ENCODE measurements at places on chromosomes 3 and 15. TPM values are rescaled to one million over a fixed set of nuclear protein-coding genes. Genes with fewer than 3 reads are reported as not detected.
A peak's percentile ranks its signal among the peaks of the same experiment; 100 is the strongest.

The AGTR1 gene
- 0.24 TPM for total RNA-seq

- ATAC-seq, result peak; percentile 78
These were observed 2.3 kb upstream of the DNAH1 start for GRCh38 chr3:52313774-52314188.

DNA sequence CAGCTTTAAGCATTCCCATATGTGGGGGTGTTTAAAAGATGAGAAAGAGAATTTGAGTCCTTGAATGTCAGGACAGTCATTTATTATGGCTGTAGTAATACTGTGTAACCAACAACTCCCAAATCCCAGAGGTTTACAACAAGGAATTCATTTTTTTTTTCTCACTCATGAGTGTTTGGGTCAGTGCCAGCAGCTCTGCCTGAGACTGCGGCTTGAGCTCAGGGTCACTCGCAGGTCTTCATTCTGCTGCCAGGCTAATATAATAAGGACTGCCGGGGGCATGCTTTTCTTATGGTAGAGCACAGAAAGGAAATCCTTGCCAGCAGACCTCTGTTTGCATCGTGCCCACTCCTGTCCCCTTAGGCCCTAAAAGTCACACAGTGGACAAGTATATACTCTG is 277.9 kb upstream of the LMCD1 start:
- ATAC-seq, result no peak

DNA sequence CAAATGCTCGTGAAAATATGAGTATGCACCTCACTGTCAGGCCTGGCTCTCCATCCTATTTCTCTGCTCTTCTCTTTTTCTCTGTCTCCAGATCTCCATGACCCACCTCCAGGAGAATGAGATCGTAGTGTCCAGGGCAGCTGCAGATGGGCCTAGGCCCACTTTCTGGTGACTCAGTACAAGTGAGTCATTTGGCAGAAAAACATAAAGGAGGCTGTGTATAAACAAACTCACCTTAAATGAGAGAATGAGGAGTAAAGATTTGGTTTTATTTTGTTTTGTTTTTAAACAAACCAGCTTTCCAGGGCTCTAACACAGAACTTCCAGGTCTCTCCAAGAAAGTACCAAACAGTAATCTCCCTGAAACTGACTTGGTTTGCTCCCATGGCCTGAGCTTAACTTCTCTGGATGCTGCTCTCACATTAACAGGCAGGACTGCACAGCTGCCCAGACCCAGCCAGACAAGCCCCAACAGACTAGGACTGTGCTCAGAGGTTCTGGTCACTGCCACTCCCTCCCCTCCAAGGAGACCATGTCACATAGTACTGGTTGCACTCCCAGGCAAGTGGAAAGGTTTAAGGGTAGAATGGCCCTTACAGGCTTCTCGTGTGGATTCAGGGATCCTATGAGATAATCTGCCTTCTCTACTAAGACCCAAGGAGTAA is 1.5 kb upstream of the HEG1 start:
- ATAC-seq, result peak; percentile 23

- no peak for ATAC-seq
These were observed 421.4 kb downstream of the MECOM start for GRCh38 chr3:169241991-169242707.

GRCh38 chr3:135240426-135240825 is 445.4 kb downstream of the EPHB1 start:
- no peak for ATAC-seq

DNA sequence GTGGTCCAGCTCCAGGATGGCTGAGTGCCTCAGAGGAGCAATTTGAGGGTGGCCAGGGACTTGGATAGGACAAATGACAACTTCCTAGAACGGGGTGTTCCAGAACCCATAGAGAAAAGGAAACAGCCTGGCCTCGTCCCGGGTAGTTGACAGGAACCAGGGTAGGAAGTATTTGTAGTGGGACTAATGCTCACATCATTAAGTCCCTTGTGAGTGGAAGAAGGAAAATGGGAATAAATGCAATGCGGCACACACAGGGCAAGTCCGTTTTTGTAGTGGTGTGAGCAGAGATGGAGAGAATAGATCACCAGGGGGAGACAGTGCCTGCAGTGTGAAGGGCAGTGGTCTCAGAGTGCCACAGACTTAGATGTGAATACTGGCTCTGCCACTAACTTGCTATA is 19.6 kb downstream of the TIMP4 start:
- ATAC-seq, result peak; percentile 44

DNA sequence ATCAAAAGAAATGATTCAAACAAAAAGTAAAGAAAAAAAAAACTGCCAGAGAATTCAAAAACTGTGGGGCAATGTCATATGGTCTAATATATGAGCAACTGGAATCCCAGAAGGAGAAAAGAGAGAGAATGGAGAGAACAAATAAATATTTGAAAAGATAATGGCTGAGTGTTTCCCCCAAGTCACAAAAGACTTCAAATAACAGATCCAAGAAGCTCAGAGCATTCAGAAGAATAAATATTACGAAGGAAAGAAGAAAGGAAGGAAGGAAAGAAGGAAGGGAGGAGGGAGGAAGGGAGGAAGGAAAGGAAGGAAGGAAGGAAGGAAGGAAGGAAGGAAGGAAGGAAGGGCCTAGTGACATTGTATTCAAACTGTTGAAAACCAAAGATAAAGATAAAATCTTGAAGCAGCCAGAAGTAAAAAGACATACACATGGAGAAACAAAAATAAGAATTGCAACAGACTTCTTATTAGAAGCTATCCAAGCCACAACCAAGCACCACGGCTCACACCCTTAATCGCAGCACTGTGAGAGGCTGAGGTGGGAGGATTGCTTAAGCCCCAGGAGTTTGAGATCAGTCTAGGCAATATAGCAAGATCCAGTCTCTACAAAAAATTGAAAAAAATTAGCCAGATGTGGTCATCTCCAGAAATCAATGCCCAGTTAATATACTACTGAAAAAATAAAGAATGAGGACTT is 118.9 kb upstream of the IGSF10 start:
- no peak for ATAC-seq

- no peak for ATAC-seq
These were observed 68.9 kb downstream of the IQSEC1 start for GRCh38 chr3:13004376-13004775.

The PRR20G gene
- not detected for total RNA-seq

The RGMA gene
- 40.5 TPM for total RNA-seq

DNA sequence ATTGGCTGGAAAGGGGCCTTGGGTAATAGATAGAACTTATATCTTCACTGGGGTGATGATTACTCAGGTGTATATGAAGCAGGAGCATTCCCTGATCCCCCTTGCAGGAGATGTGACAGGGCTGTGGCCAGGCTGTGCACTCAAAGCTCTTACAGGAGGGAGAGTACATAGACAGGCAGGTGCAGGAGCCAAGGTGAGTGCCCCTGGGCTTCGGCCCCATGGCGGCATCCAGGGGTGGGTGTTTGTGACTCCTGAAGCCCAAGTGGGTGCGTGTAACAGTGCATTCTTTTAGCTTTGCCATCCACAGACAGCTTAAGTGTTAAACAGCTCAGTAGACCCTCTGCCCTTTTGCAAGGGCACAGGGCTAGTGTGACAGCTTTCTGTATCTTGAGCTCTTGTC is 236.6 kb upstream of the GPR149 start:
- ATAC-seq, result no peak

DNA sequence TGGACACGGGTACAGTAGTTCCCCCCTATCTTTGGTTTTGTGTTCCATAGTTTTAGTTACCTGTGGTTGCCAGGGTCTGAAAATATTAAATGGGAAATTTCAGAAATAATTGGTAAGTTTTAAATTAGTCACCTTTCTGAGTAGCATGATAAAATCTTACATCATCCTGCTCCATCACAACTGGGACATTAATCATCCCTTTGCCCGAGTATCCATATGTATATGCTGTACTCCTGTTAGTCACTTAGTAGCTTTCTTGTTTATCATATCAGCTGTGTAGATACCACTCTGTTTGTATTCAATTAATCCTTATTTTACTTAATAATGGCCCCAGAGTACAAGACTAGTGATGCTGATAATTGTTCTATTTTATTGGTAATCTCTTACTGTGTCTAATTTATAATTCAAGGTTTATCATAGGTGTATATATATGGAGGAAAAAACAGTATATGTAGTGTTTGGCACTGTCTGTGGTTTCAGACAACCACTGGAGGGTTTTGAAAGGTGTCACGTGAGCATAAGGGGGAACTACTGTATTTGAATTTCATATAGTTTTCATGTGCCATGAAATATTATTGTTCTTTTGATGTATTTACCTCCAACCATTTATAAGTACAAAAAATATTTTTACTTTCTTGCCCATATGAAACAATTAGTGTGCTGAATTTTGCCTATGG is 41.4 kb downstream of the CTDSPL2 start:
- ATAC-seq, result peak; percentile 66

The ALG1L2 gene
- not detected for total RNA-seq

GRCh38 chr15:61051569-61052031 is 177.5 kb downstream of the RORA start:
- peak; percentile 72 for ATAC-seq

The ARHGEF3 gene
- 30.2 TPM for total RNA-seq

The FBXW12 gene
- total RNA-seq, result not detected

DNA sequence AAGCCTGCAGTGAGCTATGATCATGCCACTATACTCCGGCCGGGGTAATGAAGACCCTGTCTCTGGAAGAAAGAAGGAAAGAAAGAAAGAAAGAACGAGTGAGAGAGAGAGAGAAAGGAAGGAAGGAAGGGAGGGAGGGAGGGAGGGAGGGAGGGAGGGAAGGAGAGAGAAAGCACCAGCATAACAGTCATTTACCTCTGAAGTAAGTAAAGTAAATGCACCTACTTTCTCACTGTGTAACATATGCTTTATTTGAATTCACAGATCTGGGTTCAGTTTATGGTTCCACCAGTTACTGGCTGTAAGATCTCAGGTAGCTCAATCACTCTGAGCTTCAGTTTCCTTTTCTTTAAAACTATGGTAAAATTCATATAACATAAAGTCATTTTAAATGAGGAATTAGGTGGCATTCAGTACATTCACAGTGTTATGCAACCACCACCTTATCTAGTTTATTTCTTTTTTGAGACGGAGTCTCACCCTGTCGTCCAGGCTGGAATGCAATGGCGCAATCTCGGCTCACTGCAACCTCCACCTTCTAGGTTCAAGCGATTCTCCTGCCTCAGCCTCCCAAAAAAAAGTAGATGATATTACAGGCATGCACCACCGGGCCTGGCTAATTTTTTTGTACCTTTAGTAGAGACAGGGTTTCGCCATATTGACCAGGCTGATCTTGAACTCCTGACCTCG is 16.1 kb upstream of the RAD54L2 start:
- no peak for ATAC-seq

DNA sequence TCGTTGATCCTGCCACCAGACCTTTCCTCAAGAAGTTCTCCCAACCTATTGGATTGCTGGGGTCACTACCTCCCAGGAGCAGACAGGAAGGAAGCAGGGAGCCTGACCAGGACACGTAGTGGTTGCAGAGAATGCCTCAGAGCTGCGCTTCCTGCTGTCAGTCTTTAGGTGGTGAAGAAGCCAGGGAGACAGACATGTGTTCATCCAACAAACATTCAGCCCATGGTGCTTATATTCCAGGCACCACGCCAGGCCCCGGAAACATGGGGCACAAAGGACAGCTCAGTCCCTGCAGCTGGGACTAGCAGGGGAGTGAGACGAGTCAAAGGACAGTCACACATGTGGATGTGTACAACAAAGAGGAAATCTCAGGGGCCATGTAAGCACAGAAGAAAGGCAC is 26.0 kb upstream of the CORO2B start:
- no peak for ATAC-seq

- no peak for ATAC-seq
These were observed 298.5 kb downstream of the GBE1 start for GRCh38 chr3:81462921-81463320.

- peak; percentile 23 for ATAC-seq
These were observed 2.9 kb downstream of the GNAT1 start for GRCh38 chr3:50194128-50194902.

GRCh38 chr15:75647370-75648155 is at the start of gene SNX33:
Gene SNX33 (plus strand): TSS chr15:75647912. CDS start chr15:75649103, 1,191 bp downstream.
- peak; percentile 80 for ATAC-seq

DNA sequence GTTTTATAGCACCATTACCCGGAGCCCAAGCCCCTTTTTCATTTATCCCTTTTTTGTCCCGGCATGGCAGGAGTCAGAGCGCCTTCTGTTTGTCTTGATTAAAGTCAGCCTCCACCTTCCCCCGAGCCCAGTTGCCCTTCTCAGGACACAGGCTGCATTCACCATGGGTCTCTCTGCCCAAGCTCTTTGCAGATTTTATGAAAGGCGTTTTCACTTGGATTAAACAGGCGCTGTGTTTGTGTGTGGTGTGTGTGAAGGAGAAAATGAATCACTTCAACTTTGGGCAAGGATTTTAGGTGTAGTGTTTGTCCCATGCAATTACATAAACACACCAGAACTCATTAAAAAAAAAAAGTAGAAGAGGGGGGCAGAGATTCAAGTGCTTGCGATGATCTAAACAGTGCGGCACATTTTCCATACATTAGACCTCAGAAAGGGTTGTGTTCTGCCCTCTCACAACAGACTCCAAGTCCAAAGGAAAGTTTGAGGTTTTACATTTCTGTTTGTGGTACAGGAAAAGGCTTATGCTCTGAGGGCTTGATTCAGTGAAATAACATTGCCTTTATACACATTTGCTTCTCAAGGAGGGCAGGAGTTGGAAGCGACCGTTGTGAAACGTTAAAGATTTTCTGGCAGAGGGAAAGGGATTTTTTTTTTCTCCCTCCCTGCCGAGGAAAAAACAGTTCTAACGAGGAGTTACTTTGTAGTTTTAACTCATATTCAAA is 14.5 kb upstream of the IL16 start:
- no peak for ATAC-seq

DNA sequence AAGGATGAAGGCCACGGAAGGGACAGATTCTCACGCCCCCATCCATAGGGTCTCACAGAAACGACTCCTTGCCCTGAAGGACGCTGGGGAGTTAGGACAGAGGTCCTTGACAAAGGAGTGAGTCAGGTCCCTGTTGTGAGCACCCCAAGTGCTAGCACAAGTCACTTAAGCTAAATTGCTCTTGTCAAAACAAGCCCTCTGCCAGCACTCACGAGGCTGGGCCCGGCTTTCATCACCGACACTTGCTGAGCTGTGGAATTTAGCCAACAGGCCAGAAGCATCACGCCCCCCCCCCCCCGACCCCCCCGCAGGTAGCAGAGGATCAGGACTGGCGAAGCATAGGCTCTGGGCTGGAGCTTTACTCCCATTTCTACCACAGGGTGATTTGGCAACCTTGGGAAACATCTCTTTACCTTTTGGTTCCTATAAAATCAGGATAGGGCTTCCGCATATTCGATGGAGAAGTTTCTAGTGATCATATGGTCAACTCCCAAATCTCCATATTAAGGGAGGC is 75.4 kb downstream of the ADCY5 start:
- no peak for ATAC-seq

The AGBL1 gene
- not detected for total RNA-seq

DNA sequence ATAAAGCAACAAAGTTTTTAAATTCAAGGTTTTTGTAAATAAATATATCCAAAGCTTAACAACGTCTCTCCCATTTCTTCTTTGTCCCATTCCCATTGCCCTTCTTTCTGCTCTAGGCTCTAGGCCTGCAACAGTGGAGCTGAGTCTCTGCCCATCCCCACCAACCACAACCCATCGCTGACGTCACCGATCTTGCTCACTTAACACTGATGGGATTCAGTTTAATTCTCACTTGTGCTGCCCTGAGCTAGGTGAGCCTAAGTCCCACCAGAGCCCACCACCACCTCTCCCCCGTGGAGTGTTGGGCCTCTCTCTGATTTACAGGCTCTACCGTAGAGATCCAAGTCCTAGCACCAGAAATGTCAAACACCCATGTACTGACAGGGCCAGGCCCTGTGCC is 61.3 kb upstream of the RAB6B start:
- ATAC-seq, result no peak

- no peak for ATAC-seq
These were observed 71.3 kb upstream of the MBNL1 start for GRCh38 chr3:152197451-152197850.

GRCh38 chr15:53573091-53573490 is 186.4 kb downstream of the WDR72 start:
- ATAC-seq, result no peak
